Activated CD8-positive, alpha-beta memory T cell treated with anti-CD3 and anti-CD28 coated beads for 1 hour (primary cell): ENCODE measurements at places on chromosomes 6 and 20.

GRCh38 chr6:29791162-29791561, 36.5 kb upstream of the HLA-G start:
- DNase-seq, result no peak

DNA sequence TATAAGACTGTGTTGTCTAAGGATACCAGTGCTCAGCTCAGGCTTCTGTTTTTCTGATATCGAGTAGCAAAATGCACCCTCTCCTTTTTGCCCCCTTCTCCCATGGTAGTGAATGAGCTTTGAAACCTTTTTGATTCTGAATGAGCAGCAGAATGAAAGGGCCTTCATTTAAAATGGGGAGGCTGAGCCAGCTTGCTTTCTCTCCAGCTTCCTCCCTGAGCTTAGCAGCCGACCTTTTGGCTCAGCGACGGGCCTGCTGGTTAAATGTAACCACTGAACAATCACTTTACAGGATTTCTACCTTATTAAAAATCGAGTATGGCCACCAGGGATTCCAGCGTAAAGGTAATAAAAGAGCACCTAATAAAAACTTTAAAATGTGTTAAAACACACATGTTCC, 133.7 kb upstream of the SPACA1 start:
- no peak for DNase-seq

GRCh38 chr20:57851796-57852195, 142.0 kb upstream of the PMEPA1 start:
- no peak for DNase-seq

DNA sequence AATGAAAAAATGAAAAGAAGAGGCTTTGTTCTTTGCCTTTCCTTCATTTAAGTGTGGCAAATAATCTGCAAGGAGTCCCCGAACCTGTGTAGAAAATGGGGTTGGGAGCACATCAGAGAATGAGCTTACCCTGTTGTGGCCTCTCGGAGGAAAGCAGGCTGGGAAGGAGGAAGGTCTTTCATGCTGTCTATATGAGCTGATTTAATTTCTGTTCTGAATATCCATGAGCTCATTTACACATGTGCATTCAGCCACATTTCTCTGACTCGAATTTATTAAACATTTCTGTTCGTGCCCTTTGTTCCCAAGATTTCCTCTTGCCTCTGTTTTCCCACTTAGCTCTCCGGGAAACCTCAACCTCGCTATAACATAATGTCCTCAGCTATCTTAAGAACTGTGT, 584.4 kb upstream of the CDH4 start:
- no peak for DNase-seq

DNA sequence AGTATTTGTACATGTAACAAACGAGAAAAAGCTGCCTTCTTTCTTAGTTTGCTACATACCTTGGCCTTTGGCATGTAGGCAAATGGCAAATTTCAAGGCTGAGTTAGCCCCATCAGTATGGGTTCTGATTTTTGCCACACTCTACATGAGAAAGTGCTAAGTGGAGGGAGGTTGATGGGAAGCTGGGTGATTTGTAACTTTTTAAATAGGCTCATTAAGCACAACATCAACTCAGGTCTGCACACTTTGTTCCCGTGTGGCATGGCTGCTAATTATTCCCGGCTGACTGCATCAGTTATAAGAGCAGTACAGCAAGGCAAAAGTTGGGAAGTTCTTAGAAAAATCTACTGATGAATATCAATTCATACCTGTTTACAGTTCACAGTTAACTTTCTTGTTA, 172.8 kb upstream of the MAP3K7 start:
- no peak for DNase-seq

DNA sequence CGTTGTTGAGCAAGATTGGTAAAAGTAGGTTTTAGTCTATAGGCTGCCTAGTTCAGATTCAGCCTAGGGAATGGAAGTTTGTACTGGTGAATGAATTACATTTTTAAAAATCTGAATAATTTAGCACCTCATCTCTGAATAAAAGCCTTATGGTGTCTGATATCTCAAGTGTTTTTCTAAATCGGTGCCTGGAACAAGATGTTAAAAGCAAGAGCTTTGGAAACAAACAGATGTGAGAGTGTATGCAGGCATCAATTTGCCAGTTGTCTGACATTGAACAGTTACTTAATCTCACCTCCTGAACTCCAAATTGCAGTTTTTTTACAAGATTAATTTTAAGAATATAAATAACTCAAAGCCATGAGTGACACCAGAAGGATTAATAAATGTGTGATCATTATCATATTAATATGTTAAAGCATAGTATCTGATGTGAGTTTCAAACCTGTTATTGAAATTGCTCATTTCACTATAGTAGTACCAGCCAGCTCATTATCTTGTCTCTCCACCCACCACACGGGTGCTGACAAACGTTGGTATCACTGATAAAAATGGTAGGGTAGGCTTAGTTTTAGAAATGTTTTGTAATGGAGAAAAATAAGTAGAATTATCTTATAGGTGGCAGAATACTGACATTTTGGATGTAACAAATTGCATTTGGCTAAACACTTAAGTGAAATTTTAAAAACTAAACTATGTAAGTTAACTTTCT, 157.3 kb downstream of the FAM83B start:
- no peak for DNase-seq

- no peak for DNase-seq
Observed at GRCh38 chr20:57195469-57196100, 70.9 kb downstream of the BMP7 start.
